ENCODE measurements at places on chromosomes 4 and X.
A peak's percentile ranks its signal among the peaks of the same experiment; 100 is the strongest.

DNA sequence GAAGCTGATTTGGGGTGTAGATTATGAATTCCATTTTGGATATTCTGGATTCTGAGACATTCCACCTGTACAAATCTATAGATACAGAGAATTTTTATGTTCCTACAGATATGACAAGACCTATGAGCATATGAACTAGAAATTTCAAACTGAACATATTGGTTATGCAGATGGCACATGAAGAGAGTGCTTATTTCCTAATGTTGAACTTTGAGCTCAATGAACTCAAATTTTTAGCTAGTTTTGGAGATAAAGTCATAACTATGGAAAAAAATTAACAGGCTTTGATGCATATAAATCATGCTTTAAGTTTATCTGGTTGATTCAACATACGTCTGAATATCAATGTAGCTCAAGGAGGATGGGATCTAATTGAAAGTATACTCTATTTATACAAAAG is 8.9 kb downstream of the CHIC2 start:
- no peak for DNase-seq

DNA sequence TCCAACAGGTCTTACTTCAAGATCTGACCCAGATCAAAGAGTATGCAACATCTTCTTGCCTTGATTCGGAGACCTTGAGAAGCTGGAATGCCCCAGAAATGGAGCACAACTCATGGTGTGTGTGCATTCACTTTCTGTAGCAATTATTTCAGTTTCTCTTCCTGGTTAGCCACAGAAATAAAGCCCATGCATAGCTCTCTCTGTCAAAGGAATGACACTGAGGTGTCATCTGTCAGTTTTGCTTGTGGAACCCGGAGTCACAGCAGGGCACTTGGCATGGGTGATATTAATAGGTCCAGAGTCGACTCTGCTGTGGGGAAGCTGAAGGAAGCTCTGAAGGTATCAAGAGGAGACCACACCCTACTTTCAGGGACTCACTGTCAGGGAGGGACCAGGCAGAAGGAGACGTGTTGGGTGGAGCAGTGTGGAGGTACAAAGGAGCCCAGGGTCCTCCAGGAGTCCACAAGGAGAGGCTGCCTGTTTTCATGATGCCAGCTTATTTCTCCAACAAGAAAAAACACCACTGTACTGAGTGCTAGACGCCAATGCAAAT is 10.7 kb downstream of the CLNK start:
- no peak for DNase-seq

DNA sequence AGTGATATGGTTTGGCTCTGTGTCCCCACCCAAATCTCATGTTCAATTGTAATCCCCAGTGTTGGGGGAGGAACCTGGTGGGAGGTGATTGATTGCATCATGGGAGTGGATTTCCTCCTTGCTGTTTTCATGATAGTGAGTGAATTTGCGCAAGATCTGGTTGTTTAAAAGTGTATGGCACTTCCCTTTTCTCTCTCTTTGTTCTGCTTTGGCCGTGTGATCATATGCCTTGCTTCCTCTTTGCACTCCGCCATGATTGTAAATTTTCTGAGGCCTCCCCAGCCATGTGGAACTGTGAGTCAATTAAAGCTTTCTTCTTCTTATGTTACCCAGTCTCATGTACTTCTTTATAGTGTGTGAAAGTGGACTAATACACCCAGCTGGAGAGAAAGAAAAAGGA is 113.0 kb upstream of the AADAT start:
- no peak for DNase-seq

GRCh38 chrX:134981910-134982309 is 8.9 kb upstream of the SMIM10 start:
- DNase-seq: peak; percentile 37

DNA sequence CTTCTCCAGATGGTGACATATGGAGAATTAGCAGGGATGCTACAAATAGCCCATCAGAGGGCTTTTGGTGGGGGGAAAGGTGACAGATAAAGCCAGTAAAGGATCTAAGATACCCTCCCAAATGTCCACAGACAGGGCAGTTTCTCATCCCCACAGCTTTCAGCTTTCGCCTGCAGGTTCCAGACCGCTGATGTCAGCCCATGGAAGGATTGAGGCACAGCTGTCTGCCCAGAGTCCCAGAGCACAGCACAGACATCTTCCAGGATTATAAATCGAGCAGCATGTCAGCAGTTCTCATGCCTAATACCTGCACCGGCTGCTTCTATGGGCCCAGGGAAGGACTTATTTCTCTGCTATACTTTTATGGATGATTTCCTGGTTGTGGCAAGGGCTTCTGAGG is 96.7 kb upstream of the MXRA5 start:
- no peak for DNase-seq

- no peak for DNase-seq
Observed at GRCh38 chr4:836003-836511, 10.1 kb upstream of the CPLX1 start.

GRCh38 chrX:31522760-31523159 is 450.9 kb upstream of the FTHL17 start:
- no peak for DNase-seq

Measured in hematopoietic multipotent progenitor cell treated with erythropoietin and hydrocortisone succinate and interleukin-3 and kit ligand, for 15 days (in vitro differentiated cells).